ENCODE measurements at places on chromosomes 4 and X.

DNA sequence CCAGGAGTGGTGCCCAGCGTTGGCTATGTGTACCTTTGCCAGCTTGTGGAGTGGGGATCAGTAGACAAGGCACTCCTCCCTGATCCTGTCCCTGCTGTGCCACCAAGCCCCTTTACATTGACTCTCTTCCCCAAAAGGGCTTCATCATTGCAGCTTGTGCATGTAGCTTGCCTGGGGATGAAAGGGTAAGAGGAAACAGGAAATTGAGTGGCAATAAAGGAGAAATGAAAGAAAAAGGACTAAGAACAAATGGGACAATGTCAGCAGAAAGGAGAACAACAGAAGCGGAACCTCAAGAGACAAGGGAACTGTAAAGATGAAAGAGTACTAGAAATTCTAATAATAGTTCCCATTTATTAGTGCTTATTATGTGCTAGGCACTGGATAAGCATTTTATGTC lies 8.7 kb upstream of the IL13RA1 start:
- no peak for DNase-seq

DNA sequence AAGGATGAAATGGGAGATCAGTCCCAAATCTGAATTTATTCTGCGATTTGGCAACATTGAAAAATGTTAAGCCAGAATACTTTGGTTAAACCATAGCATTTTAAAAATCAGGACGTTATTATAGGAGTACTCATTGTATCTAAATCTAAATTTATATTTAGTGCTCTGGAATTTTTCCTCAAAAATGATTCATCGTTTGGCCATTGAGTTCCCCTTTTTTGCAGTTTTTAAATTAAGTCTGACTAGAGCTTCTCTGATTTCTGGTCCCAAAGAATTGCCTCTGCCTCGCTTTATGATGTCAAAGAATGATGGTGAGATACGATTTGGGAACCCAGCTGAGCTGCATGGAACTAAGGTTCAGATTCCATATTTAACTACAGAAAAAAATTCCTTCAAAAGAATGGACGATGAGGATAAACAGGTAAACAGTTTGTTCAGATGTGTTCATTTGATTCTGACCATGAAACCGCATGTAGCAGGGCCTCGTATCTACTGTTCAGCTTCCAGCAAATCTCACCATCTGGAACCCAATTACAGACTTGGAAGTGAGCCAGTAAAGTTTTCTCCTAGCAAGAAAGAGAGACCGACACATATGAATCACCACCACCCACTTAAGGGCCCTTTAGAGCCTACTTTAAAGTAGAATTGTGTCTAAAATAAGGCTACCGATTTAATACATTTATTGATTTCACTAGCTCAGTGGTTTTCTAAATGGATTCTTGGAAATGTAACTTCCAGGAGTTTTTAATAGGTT lies 75.6 kb downstream of the REPS2 start:
- DNase-seq: no peak

DNA sequence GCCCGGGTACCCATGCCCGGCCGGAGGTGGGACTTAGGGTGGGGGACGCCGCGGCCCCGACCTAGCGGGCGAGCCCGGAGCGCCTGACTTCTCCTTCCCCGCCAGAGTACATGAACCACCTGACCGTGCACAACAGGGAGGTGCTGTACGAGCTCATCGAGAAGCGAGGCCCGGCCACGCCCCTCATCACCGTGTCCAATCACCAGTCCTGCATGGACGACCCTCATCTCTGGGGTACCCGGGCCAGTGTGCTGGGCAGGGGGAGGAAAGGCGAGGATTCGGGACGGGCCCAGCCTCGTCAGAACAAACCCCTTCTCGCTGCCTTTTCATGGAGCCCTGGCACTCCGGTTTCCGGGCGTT lies 622 bp downstream of the TAFAZZIN start:
- peak; percentile 18 for DNase-seq

DNA sequence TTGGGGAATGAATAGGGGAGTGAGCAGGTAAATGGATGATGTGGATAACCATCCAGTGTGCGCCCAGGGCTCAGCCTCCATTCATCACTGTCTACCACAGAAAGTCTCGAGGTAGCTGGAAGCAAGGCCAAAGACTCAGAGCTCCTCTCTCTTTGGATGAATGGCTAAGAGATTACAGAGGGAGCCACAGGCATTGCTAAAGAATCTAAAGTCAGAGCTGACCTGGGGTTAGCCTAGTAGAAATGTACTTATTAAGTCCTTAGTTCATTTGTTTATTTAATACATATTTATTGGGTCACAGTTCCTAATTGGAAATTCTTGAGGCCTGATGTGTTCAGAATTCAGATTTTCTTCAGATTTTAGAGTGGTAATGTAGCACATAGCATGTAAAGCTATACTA lies 88.7 kb upstream of the HPF1 start:
- DNase-seq: no peak

GRCh38 chr4:47410271-47410670 lies 53.2 kb downstream of the COMMD8 start:
- no peak for DNase-seq
